Globus pallidus (tissue), 1 donor: ENCODE measurements at places on chromosomes 5 and 9.

DNA sequence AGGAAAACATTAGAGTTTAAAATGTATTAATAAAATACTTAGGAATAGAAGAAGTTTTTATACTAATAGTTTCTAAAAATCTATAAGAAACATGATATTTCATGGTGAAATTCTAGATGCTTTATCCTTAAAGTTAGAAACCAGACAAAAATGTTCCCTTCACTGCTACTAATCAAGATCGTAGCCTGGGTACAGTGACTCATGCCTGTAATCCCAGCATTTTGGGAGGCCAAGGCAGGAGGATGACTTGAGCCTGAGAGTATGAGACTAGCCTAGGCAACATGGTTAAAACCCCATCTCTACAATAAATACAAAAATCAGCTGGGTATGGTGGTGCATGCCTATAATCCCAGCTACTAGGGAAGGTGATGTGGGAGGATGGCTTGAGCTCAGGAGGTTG, 30.4 kb upstream of the KLF9 start:
- no peak for DNase-seq

DNA sequence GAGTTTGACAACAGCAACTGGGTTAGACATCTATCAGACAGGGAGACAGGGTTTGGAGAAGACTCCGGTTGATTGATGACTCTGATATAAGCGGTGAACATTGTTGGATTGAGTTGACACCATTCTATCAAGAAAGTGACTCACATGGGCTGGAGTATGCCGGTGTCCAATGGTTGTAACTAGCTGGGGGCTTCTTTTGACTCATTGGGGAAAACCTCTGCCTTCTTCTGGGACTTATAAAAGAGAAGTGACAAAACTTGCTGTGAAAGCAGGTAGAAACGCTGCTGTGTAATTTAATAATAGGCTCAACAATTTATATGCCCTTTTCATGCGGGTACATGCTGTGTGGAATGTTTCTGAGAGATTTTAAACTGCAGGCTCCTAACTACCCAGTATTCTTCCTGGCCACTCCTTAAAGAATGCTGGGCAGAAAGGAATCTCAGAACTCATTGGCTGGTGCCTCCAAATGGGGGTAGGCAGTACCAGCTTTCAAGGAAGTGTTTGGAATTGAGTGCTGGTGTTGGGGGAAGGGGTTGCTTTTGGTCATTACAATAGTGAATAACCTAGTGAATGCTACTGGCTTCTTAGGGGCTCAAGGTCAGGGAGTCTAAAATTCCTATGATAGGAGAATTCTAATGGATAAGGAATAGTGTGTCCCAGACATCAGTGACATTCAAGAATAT, 43.9 kb downstream of the FYB1 start:
- no peak for DNase-seq

- no peak for DNase-seq
Measured at GRCh38 chr5:33929925-33930690, 6.1 kb upstream of the RXFP3 start.

DNA sequence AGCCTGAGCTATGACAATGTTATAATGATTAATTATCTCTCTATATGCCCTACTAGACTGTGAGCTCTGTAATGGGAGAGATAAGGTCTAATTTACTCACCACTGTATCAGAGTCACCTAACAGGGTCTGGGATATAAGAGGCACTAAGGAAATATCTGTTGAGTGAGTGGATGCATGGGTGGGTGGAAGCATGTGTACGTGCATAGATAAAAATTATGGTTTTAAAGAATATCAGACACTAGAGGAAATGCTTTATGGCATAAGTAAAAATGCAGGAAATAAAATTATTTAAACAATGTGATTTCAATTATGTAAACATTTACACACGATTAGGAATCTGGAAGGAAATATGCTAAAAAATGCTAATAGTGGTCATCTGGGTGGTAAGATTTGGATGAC, 137.8 kb downstream of the SPOCK1 start:
- no peak for DNase-seq

DNA sequence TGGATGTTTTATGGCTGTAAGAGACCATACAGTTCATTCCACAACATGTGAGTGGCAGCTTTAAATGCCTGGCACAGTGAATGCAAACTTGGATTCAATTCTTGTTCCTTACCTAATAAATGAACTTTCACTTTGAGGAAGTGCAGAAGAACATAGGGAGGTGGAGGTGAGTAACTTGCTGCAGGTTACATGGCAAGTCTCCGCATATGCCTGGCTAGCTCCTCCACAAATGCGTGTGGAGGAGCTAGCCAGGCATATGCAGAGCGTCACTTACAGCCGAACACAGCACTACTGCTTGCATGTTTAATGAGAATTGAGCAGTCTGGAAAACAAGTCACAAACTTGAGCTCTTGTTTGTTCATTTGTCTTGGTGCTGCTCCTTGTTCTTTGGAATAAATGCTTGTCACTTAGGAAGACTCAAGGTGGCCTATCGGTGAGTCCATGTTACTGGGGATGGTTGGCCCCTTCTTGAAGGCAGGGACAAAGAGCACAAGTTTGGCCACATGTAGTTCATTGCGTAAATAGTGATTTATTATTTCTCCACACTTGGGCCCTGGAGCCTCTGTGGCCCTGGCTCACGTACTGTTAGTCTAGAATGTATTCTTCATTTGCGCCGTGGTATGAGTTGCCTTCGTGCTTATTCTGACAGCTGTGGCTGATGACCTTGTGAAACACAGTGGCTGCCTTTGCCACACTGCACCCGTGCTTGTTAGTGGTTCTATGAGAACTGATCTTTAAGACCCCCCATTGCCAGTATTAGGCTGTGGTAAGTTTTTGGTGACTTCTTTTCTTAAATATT, 3.1 kb downstream of the ISOC1 start:
- DNase-seq: no peak

- DNase-seq: no peak
Measured at GRCh38 chr9:1201262-1201661, 151.1 kb downstream of the DMRT2 start.

GRCh38 chr5:41263335-41263734, 50.0 kb upstream of the C6 start:
- no peak for DNase-seq

DNA sequence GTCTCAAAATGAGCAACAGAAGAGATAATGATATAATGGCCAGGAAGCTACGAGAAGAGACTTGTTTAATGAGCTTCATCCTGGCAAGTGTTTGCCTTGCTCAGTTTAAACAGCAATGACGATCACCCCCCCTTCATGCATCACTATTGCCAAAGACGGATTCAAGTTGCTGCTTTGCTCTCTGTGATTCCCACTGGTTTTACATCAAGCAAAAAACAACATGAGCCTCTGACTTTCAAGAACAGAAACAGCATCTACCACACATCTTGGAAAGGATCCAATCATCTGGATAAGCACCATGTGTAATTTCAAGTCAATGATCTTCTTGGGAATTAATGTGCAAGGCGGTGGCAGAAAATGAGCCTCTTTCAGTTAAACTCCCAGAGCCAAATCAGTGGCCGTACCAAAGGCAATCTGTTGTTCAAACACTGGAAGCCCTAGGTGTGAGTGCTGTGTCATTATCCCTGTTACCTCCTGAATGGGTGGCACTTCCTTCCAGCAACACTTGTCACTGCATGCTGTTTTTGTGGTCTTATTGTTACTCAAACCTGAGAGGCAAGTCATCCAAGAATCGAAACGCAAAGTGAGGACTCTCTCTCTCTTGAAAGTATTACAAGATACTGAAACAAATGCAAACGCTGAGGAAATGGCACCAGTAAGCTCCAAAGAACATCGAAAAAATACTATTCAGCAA, 72.8 kb downstream of the MED27 start:
- DNase-seq: no peak

DNA sequence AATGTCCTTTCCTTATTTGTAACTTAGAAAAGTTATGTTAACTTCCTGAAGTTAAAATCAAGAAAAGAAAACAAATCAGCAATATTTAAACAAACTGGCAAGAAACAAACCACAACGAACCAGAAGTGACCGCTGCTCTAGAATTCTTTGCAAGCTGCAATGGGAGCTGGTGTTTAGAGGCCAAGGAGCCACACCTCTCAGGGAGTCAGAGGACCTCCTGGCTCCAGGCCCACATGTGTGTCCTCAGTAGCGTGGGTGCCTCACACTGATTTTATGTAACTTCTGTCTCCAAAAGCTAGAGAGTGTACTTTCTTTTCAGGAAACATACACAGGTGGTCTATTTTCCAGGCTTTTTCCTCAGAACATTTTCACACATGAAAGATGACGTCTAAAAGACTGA, 100.4 kb downstream of the IRX2 start:
- no peak for DNase-seq

GRCh38 chr5:15968993-15969392, 210.6 kb downstream of the MARCHF11 start:
- DNase-seq: no peak

GRCh38 chr5:157172403-157172802, 6.3 kb upstream of the GARIN3 start:
- no peak for DNase-seq

DNA sequence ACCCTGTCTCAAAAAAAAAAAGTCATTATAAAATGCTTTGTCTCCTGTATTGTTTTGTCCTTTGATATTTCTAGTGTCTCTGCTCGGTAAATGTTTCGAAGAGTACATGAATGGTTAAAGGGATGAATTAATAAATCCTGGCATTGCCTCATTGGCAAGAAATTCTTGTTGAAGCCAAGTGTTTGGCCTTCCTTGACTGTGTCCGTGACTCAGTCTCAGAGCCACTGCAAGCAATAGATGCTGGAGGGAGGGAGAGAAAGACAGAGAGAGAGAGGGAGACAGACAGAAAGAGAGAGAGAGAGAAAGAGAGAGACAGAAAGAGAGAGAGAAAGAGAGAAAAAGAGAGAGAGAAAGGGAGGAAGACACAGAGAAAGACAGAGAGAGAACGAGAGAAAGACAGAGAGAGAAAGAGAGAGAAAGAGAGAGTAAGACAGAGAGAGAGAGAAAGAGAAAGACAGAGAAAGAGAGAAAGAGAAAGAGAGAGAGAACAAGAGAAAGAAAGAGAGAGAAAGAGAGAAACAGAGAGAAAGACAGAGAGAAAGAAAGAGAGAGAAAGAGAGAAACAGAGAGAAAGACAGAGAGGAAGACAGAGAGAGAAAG, 72.5 kb upstream of the RXRA start:
- DNase-seq: no peak

- DNase-seq: peak; percentile 26
Measured at GRCh38 chr5:34656700-34657273, 659 bp downstream of the RAI14 start.

- DNase-seq: no peak
Measured at GRCh38 chr5:4700871-4701270, 439.3 kb upstream of the ADAMTS16 start.

- no peak for DNase-seq
Measured at GRCh38 chr5:176420972-176421544, 4.7 kb upstream of the CLTB start.

DNA sequence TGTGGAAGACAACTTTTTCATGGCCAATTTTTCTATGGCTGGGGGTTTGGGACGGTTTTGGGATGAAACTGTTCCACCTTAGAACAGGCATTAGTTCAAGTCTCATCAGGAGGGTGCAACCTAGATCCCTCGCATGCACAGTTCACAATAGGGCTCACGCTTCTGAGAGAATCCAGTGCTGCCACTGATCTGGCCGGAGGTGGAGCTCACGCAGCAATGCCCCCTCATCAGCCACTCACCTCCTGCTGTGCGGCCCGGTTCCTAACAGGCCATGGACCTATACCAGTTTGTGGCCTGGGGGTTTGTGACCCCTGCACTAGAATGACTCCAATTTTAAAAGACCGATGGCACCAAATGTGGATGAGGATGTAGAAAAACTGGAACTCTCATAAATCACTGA, 127.2 kb upstream of the IER5L start:
- no peak for DNase-seq

DNA sequence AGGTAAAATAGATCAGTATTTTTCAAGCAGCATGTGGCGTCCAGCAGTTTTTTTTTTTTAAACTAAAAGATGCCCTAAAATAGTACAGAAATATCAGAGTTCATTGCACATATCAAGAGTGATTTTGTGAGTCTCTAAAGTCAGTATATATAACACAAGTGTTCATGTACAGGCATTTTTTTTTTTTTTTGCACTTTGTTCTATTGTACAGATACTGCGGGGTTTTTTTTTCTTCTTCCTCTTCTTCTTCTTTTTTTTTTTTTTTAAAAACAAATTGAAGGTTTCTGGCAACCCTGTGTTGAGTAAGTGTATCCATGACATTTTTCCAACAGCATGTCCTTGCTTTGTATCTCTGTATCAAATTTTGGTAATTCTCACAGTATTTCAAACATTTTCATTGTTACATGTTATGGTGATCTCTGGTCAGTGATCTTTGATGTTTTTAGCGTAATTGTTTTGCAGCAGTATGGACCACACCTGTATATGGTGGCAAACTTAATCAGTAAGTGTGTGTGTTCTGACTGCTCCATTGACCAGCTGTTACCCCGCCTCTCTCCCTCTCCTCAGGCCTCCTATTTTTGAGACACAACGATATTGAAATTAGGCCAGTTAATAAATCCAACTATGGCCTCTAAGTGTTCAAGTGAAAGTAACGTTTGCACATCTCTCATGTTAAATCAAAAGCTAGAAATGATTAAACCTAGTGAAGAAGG, 76.8 kb downstream of the TRIO start:
- no peak for DNase-seq

- no peak for DNase-seq
Measured at GRCh38 chr5:3844266-3844665, 248.6 kb downstream of the IRX1 start.

GRCh38 chr5:175444905-175445456, 999 bp upstream of the DRD1 start:
- DNase-seq: no peak

DNA sequence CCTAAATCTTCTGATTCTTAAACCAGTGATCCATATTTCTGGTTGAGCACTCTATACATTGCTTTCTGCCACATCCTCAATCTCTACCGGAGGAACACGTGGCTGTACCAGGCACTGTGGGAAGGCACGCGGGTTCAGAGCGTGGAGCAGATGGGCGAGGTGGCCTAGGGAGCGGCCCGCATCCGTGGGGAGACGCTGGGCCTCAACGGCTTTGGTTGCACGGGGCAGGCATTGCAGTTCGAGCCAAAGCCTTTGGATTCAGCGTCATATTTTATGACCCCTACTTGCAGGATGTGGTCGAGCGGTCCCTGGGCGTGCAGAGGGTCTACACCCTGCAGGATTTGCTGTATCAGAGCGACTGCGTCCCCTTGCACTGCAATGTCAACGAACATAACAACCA, 197.2 kb upstream of the RGMB start:
- DNase-seq: no peak

GRCh38 chr9:137465720-137466388, 6.7 kb upstream of the NSMF start:
- DNase-seq: no peak
